ENCODE measurements at places on chromosomes 3 and 15.

DNA sequence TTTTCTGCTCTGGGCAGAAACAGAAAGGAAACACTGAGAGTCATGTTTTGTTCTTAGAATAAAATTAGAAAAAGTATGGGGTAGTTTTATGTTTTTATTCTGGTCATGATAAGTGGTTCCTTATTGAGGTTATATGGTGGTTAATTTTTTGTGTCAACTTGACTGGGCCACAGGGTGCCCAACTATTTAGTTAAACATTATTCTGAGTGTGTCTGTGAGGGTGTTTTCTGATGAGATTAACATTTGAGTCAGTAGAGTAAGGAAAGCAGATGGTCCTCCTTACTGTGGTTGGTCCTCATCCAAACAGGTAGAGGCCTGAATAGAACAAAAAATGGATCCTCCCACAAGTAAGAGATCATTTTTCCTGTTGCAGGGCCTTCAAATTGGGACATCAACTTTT is 98.9 kb downstream of the C3orf38 start:
- DNase-seq, result no peak

DNA sequence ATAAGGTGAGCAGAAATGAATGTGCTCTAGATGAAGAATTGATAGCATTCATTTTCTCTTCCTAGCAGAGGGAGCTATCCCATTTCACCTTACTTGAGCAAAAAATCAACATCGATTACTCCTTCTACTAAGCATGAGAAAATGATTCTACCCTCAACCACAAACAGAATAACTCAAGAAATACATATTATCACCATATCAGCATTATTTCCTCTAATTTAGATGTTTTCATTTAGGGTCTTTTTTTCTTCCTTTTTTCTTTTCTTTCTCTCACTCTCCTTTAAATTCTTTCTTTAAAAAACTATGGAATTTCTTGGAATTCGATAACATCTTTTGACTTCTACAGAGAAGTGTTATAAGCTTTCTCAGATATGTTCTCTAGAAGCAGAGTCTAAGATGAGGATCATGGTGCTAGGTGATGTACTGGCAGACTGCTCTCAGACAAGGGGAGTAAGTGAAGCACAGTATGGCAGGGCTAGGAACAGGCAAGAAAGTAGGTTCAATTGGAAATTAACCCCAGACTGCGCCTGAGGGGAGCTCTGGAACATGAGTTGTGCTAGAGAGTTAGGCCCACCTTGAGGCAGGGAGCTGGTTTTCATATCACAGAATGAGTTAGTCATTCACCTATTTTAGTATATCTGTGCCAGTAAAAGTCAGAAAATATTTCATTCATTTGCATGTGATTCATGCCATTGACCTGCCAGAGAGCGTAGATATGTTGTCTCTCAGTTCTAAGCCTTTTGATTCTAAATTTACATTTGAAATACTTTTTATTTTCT is 279.2 kb upstream of the KCNH8 start:
- DNase-seq, result no peak

DNA sequence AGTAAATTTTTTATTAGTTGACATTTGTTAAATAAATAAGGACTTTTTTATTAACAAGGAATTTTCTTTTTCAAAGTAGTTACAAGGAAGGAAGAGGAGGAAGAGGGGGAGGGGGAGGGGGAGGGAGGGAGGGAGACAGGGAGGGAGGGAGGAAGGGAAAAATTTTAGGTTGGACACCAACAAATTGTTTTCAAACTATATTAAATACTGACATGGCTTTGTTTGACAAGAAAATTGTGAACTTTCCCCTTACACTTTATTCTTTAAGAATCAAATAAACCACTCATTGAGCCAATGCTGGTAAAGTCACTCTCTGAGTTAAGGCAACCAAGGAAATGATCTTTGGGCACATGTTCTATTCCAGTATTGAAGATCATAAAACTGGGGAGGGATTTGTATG is 115.7 kb upstream of the PPP2R3A start:
- DNase-seq, result no peak

DNA sequence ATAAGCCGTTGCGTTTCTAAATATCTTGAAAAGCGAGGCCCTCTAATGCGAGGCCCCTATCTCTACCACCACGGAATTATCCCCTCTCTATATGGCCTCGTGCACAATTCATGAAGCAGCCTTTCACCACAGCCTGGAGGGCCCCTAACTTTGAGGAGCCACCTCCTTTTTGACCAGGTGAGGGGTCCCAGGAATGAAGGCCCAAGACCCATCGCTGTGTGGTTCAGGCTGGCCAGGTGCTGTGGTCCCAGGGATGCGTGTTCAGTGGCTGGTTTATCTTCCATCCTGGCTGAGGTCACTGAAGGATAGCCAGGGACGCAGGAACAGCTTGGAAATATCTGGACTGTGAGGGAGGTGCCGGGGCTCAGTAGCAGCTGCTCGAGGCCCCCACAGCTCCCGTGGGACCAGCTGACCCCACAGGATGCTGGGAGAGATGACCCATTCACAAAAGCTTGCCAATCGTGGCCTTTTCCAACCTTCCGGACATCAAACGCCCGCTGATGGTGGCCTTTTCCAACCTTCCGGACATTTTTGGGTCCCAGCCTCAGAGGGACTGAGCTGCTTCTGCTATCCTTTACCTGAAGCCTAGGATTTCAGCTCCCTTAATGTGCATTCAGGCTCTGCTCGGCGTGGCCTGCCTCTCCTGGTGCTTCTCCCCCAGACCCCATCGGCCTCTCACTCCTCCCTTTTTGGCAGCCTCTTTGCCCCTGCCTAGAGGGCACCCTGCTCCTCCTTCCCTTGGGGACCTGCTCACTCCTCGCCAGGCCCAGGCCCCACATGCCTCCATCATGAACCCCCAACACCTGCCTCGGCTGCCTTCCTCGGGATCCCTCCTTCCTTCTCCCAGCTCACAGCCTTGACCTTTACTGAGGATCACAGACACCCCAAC is 140.9 kb downstream of the CHSY1 start:
- DNase-seq, result no peak

- DNase-seq, result no peak
These were observed 73.1 kb downstream of the RAB11A start for GRCh38 chr15:65942436-65942835.

- DNase-seq, result no peak
These were observed 435.4 kb downstream of the MFSD1 start for GRCh38 chr3:159237226-159237625.

- no peak for DNase-seq
These were observed 25.9 kb downstream of the CSTA start for GRCh38 chr3:122350814-122351418.

DNA sequence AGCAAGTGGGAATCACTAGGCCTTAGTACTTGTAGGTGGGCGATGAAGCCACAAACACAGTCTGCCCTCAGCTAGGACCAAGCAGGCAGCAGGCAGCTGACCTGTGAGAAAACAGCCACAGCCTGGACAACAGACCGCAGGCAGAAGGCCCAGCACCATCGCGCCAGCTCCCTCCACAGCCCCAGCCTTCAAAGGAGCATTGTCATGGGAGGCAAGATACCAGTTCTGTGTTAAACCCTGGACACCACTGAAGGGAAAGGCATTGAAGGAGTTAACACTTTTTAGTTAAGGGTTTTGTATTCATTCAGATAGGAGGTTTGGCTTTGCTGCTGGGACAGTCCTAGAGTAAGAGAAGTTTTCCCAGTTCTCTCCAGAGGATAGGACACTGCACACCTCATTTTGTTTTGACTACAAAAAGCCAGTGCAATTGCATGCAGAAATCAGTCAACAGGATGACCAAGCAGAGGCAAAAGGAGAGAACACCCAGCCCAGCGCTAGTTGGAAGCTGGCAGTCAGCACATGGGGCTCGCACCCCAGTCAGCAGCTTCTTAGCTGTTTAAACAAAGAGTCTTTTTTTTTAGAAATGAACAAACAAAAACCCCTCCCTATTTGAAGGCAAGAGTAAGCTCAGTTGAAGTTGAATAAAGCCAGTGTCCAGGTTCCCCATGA is 286.1 kb upstream of the TPM1 start:
- no peak for DNase-seq

GRCh38 chr15:55710286-55710685 is 32.7 kb downstream of the PRTG start:
- no peak for DNase-seq

GRCh38 chr15:79084308-79084968 is 6.1 kb downstream of the RASGRF1 start:
- DNase-seq, result no peak

DNA sequence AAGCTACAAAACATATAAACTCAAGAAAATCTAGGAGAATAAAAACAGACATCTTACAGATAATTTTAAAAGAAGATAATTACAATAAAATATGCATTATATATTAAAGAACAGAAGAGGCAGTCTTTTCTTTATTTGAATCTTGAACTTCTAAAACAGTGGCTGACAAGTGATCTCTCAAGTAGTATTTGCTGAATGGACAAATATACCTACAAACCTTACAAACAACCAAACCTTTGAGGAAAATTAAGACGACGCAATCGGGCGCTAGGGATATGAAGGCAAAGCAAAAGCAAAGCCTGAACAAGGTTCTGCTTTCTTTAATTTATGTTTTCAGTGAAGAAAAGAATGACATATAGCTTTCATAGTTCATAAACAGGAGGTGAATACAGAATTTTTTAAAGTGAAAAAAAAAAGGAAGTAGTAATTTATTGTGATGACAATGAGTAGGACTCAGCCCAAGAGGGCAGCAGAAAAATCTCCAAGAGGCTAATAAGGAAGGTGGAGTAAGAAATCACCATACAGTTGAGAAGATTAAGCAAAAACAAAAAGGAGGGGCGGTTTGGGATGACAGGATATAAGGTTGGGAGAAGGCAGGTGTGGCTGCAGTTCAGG is 347.8 kb downstream of the TBC1D5 start:
- DNase-seq, result no peak

DNA sequence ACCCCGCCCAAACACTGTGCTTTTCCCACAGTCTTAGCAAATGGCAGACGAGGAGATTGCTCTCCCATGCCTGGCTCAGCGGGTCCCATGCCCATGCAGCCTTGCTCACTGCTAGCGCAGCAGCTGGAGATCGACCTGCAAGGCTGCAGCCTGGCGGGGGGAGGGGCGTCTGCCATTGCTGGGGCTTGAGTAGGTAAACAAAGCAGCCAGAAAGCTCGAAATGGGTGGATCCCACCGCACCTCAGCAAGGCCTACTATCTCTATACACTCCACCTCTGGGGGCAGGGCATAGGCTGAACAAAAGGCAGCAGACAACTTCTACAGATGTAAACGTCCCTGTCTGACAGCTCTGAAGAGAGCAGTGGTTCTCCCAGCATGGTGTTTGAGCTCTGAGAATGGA is 27.2 kb upstream of the WDR5B start:
- no peak for DNase-seq

DNA sequence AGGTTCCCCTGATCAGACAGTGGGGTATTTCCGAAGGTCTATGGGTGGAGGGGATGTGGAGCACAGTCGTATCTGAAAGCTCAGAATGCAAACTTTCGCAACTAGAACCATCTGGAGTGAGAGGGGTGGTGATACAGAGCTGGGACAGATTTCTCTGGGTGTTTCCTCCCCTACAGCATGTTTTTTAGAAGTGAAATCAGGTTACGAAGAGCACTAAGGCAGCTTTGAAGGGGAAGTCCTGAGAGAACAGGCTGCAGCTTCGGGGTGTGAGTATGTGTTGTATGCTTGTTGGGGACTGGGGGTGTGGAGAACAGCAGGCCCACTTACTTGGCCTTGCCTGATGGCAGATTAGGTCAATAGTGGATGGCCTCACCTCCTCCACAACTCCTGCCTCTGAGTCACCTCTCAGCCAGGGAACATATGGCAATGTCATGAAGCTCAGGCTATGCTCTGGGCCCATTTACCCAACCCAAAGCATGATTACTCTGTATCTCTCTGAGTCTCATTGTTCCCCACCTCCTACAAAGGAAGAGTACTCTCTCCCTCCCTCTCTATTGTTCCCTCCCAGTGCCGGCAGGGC is 107.2 kb upstream of the RASGRP1 start:
- DNase-seq, result no peak

DNA sequence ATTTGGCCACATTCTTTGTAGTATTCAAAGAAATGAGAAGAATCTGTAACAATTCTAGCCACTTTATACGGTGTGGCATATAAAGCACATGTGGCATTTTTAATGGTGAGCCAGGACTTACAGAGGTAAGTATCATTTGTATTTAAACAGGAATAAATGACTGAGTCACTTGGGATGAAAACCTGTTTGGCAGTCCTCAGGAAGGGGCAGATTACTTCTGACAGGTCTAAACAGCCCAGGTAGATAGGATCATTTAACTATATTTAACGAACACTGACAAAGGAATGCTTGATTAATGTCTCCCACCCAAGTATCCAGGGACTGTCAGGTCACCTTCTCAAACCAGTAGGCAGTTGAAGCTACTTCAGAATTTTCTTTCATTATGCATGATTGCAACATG is 241.5 kb upstream of the SATB1 start:
- no peak for DNase-seq

DNA sequence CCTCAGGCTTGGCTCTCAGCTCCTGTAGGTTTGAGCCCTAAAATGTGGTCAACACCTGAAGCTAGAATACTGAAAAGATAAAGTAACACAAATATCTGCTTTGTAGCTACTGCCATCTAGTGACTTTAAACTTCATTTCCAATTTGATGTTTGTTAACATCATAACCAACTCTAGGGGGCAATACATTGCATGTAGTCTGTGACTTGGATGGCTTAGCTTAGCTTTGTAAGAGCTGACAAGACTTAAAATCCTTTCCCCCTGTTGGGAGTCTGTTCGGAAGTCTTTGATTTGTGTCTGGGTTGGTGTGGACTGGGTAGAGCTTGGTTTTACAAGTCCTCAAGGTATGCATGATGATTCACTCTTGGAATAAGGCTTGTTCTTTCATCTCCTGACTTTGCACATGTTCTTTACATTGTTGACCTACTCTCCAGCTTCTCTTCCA is 51.7 kb downstream of the SCN11A start:
- DNase-seq, result peak; percentile 58

- DNase-seq, result no peak
These were observed 15.3 kb downstream of the CNOT10 start for GRCh38 chr3:32700244-32700643.

DNA sequence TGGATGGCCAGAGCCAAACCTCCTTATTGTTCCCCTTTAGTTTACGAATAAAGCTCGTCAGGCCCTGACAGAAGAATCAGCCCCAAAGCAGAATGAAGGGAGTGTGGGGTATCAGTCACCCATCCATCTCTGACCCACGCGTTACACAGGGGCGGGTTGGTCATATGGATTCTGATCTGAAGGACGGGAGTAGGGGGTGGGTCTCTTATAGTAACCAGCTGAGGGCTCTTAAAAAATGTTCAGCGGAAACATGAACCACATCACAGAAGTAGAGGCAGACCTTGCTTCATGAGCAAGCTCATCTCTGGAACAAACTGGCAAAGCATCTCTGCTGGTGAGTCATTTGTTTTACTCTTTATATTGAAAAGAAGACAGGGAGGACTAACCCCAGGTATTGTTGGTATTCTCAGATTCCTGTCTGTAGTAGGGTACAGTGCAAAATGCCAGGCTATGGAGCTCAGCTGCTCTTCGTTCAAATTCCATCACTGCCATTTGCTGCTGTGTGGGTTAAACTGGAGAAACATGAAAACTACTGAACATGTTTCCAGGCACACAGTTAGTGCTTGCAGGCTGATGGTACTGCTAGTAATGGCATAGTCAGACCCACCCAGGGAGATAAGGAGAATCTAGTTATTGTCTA is at the start of gene CXCR6:
TSS of gene CXCR6 (plus strand) at position 258 of the 640 bp plus-strand sequence. CDS start 3,018 bp downstream, outside the sequence.
- DNase-seq, result no peak
